ENCODE measurements at places on chromosomes 4 and X.

GRCh38 chr4:34245276-34245675 lies 1999.0 kb downstream of the ARAP2 start:
- DNase-seq, result no peak

DNA sequence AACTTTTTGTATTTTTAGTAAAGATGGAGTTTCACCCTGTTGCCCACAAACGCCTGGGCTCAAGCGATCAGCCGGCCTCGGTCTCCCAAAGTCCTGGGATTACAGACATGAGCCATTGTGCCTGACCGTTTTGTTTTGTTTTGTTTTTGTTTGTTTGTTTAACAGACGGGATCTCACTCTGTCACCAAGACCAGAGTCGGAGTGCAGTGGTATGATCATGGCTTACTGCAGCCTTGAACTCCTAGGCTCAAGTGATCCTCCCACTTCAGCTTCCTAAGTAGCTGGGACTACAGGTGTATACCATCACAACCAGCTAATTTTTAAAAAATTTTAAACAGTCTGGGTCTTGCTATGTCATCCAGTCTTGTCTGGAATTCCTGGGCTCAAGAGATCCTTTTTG lies 53.5 kb downstream of the FNIP2 start:
- no peak for DNase-seq

- DNase-seq, result no peak
Measured at GRCh38 chr4:47747211-47747610, 90.7 kb downstream of the CORIN start.

- no peak for DNase-seq
Measured at GRCh38 chrX:143623657-143624056, 12.2 kb downstream of the SLITRK4 start.

DNA sequence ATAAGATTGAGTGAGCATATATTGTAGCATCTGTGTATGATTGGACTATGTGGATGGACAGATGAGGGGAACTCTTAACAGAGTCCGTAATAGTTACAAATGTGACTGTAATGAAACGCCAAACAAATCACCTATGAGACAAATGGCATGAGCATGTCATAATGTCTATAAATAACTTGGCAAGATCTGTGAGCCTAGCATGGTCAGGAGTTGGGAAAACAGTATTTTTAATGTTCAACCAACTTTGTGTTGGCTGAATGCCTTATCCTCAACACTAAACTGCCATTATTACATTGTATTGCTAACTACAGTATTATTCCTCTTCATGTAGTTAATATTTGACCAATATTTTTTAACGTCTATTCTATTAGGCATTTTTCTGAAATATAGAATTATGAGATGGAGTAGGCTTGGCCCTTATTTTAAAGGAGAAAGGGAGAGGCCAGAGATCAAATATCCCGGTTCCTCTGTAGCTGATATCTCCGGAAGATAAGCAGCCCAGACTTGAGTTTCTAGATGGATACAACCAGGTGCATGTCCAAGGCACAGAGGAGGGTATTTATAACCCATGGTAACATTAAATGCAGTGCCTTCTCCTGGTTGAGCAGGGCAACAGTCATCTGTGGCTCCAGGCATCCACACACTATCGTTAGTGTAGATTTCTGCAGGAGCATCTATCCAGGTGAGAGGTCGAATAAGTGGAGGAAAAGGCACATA lies 32.7 kb downstream of the PF4 start:
- DNase-seq, result no peak

GRCh38 chrX:71637253-71637618 lies 18.9 kb upstream of the CXCR3 start:
- DNase-seq, result no peak

DNA sequence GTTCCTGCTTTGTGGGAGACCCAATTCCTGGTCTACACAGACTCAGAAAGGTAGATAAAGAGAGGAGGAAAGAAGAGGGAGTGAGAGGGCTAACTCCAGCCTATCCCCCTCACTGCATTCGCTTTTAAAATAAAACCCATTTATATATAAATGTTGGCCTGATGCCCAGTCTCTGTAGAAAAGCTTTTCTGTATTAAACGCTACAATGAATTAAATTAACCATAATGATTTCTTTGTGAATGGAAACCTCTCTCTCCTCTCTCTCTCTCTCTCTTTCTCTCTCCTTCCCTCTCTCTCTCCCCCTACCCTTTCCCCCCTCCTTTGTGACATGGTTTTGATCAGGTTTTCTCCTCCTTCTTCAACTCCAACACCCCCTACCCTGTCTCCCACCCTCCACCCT lies 34.8 kb downstream of the PJA1 start:
- DNase-seq, result no peak

DNA sequence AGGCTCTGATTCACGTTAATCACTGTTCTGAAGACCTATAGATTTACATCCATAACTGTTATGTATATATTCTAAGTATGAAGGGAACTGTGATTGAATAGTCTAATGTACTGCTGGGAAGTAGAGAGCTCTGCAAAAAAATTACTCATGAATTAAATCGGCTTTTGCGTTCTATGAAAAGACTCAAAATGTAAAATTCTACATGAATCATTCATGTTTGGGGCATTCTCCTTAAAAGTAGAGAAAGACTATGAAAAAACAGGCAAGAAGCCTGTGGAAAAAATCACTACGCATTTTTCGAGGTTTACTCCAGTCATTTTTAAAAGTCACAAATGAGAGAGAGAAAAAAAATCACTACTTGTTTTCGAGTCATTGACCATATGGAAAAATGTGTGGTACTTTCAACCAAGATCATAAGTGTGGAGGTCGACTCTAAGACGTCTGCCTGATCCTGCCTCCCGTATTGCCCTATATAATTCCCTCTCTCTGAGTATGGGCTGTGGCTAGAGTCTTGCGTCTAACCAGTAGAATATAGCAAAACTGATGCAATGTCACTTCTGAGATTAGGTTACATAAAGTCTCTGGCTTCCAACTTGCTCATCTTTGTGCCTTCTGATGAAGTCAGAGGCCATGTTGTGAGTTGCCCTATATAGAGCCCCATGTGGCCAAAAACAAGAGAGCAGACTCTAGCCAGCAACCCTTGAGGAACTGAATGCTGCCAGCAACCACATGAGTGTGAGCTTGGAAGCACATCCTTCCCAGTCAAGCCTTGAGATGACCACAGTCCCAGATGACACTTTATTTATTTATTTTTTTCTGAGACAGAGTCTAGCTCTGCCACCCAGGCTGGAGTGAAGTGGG lies 32.1 kb upstream of the VEGFD start:
- no peak for DNase-seq

GRCh38 chrX:14573161-14573560 lies 43.8 kb downstream of the GLRA2 start:
- no peak for DNase-seq
